ENCODE measurements at places on chromosomes 13 and 19.

GRCh38 chr19:32406161-32407003 lies 812 bp downstream of the DPY19L3 start:
- no peak for DNase-seq

- DNase-seq = no peak
Observed at GRCh38 chr19:46381346-46381745, 32.0 kb downstream of the CCDC8 start.

- no peak for DNase-seq
Observed at GRCh38 chr13:23754997-23755396, 134.2 kb downstream of the MIPEP start.

- no peak for DNase-seq
Observed at GRCh38 chr13:32134241-32135055, 102.9 kb downstream of the FRY start.

DNA sequence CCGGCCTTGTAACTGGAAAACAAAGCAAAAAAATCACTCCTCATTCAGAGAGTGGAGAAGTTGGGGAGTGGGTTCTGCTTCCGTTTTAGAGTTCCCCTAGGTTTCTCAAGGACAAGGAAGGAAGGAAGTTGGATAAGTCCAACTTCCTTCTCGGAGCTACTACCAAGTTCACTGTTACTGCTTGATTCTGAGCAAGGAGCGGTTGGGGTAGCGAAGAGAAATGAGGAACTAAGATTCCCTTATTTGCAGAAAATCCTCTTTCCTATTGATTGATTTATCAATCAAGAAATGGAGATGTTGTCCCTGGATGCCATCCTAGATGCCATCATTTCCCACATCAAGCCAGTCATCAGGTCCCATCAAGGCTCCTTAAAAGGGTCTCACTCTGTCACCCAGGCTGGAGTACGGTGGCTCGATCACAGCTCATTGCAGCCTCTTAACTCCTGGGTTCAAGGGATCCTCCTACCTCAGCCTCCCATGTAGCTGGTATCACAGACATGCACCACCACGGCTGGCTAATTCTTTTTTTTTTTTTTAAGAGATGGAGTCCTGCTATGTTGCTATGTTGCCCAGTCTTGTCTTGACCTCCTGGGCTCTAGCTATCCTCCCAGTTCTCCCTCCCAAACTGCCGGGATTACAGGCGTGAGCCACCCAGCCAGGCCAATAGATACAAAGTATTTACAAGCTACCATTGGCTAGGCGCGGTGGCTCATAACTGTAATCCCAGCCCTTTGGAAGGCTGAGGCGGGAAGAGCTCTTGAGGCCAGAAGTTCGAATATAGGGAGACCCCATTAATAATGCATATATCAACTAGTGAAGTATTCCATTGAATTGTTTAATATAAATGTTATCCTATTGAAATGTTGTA lies 809 bp upstream of the B9D2 start:
- DNase-seq = no peak

DNA sequence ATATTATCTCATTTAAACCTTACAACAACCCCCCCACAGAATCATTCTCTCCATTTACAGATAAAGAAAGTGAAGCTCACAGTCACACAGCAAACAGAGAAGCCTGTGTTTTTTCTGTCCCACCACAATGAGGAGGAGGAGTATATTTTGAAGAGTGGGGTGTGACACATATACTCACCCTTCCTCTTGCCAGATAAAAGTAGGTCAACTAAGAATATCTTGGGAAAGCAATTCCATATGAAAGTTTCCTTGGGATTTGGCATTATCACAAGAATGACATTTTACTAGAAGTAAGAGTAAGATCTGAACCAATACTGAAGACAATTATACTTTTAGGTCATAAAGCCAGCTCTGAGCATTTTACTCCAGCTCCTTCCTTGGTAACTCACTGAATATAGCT lies 287.5 kb upstream of the HTR2A start:
- no peak for DNase-seq

DNA sequence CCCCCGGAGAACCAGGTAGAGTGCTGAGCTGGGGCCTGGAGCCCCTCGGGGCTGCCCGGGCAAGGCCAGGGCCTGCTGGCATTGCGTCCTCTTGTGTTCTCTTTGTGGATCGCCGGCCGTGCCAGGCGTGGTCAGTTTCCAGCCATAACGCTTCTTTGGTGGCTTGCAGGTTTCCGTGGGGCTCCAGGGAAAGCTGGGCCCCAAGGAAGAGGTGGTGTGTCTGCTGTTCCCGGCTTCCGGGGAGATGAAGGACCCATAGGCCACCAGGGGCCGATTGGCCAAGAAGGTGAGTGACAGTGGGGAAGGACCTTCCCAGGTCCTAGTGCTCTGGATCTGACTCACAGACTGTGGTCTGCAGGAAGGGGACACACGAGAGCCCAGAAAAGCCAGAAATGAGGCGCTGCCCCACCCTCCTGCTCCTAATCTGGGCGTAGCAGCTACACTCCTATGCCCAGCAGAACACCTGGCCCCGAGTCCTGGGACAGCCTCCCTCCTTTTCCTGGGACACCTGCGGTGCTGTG lies 57.5 kb downstream of the RAB20 start:
- no peak for DNase-seq

- DNase-seq = no peak
Observed at GRCh38 chr19:28039677-28040381, 1173.1 kb downstream of the UQCRFS1 start.

- DNase-seq = peak; percentile 3
Observed at GRCh38 chr13:73224703-73225102, 165.9 kb downstream of the KLF5 start.
